Left lung (tissue), 14 donors: ENCODE measurements at places on chromosomes 12 and 14. TPM values are rescaled to one million over a fixed set of nuclear protein-coding genes. Genes with fewer than 3 reads are reported as not detected.

GRCh38 chr14:65421201-65421981 lies 8.9 kb downstream of the FUT8 start:
- H3K27me3 ChIP-seq: no peaks in the 10 kb centered on the region
- H3K36me3 ChIP-seq: no peaks in the 10 kb centered on the region
- H3K4me3 ChIP-seq: no peak overlapping the region

DNA sequence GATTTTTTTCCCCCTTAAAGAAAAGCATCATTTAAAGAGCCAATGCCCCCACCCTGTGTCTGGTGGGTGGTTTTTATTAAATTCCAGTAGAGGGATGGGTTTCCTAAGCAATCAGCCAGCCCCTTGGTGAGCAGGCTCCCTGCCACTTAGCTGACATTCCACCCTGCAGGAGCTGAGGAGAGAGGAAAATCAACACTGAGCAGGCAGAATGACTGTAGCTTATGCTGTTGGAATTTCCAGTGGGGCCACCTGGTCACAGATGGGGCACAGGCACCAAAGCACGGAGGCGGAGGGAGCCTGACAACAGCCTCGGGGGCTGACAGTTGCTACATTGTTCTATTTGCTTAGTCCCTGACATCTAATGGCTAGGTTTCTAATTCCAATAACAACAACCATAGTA lies 127.7 kb downstream of the TMEM30B start:
- no peaks in the 10 kb centered on the region for H3K36me3 ChIP-seq
- no peak overlapping the region for H3K4me3 ChIP-seq
- H3K27me3 ChIP-seq: no peaks in the 10 kb centered on the region
- no peak overlapping the region for H3K27ac ChIP-seq

ERP27 gene
- 16.2 TPM for total RNA-seq

DNA sequence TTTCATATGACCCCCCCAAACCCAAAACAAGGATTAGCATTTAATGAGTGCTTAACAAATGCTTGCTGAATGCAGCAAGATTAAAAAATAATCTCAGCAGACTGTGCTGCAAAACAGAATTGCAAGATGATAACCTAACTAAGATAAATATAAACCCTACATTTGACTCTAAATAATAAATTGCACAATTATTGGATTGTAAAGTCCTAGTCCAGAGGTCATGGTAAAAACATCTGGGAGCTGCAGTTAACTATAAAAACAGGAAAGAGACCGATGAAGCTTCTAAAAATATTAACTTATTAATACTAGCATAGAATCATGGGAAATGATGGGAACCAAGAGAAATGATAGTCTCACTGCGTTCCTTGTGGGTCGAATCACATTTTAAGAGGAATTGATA lies 37.2 kb downstream of the TSHR start:
- no peak overlapping the region for H3K4me3 ChIP-seq
- no peak overlapping the region for H3K27ac ChIP-seq
- H3K27me3 ChIP-seq: peaks cover 9% of the 10 kb centered on the region
- no peaks in the 10 kb centered on the region for H3K4me1 ChIP-seq

CPNE6 gene
- not detected for total RNA-seq

WSCD2 gene
- total RNA-seq: 0.29 TPM

GRCh38 chr12:57898308-57898970 lies 42.9 kb upstream of the ATP23 start:
- H3K4me1 ChIP-seq: peaks cover 53% of the 10 kb centered on the region
- H3K4me3 ChIP-seq: no peak overlapping the region
- H3K36me3 ChIP-seq: no peaks in the 10 kb centered on the region
- DNase-seq: no peak
- H3K27ac ChIP-seq: peak overlapping the region; percentile 96

ACOT4 gene
- 2.7 TPM for total RNA-seq

DNA sequence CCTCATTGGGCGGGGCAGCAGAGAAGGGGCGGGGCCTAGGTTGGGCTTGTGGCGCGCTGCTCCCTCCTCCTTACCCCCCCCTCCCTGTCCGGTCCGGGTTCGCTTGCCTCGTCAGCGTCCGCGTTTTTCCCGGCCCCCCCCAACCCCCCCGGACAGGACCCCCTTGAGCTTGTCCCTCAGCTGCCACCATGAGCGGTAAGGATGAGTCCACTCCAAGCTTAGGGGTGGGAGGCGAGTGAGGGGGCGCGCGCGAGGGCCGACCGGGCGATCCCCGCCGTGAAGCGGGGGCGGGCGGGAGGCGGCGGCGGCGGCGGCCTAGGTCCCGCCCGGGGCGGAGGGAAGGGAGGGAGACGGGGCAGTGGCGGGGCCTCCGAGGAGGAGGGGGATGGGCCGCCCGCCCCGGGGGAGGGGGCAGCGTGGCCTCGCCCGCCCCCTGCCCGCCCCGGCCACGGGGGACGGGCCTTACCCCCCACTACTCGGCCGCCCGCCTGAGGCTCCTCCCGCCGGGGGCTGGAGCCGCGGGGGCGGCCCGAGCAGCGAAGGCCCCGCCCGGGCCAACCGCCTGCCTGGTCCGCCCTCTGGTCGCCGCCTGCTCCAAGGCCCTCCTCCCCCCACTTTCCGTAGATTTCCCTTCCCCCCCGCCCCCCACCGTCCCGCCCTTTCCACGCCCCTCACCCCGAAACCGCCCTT lies at the start of gene SP1:
TSS of gene SP1 (plus strand) at position 73 of the 690 bp plus-strand sequence. CDS start at position 189, 116 bp downstream.
- H3K4me3 ChIP-seq: peak within 1 kb of the TSS; percentile 40
- H3K36me3 ChIP-seq: peaks cover 35% of the 10 kb centered on the region
- H3K4me1 ChIP-seq: peaks cover 47% of the 10 kb centered on the region
- no peaks in the 10 kb centered on the region for H3K27me3 ChIP-seq
- H3K27ac ChIP-seq: peak within 1 kb of the TSS; percentile 97
- DNase-seq: peak; percentile 96

- H3K27me3 ChIP-seq: no peaks in the 10 kb centered on the region
- no peak overlapping the region for H3K27ac ChIP-seq
- H3K4me3 ChIP-seq: no peak overlapping the region
- DNase-seq: no peak
- no peaks in the 10 kb centered on the region for H3K36me3 ChIP-seq
- H3K4me1 ChIP-seq: no peaks in the 10 kb centered on the region
Measured at GRCh38 chr12:125549836-125550235, 484.6 kb downstream of the AACS start.

TMEM229B gene
- total RNA-seq: 3.1 TPM

ABCD2 gene
- 0.52 TPM for total RNA-seq

- no peaks in the 10 kb centered on the region for H3K4me1 ChIP-seq
- no peaks in the 10 kb centered on the region for H3K27me3 ChIP-seq
- no peaks in the 10 kb centered on the region for H3K36me3 ChIP-seq
Measured at GRCh38 chr12:41277100-41277945, 89.2 kb downstream of the PDZRN4 start.

- peak within 1 kb of the TSS; percentile 3 for H3K27ac ChIP-seq
- H3K4me1 ChIP-seq: peaks cover 25% of the 10 kb centered on the region
- no peaks in the 10 kb centered on the region for H3K36me3 ChIP-seq
- DNase-seq: peak; percentile 97
Measured at GRCh38 chr12:130838951-130839769, at the start of gene STX2. Gene STX2, minus strand, starts transcription at chr12:130839250. Its CDS starts 151 bp downstream, at chr12:130839099.

PRB3 gene
- not detected for total RNA-seq

GRCh38 chr12:123659996-123660727 lies 10.8 kb upstream of the TCTN2 start:
- H3K27ac ChIP-seq: peak overlapping the region; percentile 40
- H3K36me3 ChIP-seq: no peaks in the 10 kb centered on the region
- H3K4me3 ChIP-seq: no peak overlapping the region
- H3K27me3 ChIP-seq: no peaks in the 10 kb centered on the region
- no peak for DNase-seq
- H3K4me1 ChIP-seq: no peaks in the 10 kb centered on the region

GRCh38 chr12:43145481-43145880 lies 406.5 kb downstream of the ADAMTS20 start:
- no peak for DNase-seq
- no peaks in the 10 kb centered on the region for H3K27me3 ChIP-seq
- H3K36me3 ChIP-seq: no peaks in the 10 kb centered on the region
- H3K4me1 ChIP-seq: no peaks in the 10 kb centered on the region

DNA sequence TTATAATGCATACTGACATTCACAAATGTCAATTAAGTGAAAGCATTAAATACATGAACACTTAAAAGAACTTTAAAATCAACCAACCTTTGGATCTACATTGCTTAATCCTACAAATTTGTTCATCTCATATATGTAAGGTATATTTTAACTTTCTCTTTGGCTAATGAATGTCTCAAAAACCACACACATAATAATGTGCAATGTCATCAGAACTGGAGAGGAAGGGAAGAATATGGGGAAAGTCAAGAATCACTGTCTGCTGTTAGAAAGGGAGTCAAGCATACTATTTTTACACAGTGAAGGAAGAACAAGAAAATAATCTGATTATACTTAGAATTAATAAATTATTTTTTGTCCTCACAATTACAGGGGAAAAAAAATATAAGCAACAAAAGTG lies 4.9 kb downstream of the GMFB start:
- no peak for DNase-seq
- no peak overlapping the region for H3K27ac ChIP-seq
- peaks cover 10% of the 10 kb centered on the region for H3K4me1 ChIP-seq
- H3K27me3 ChIP-seq: no peaks in the 10 kb centered on the region
- no peak overlapping the region for H3K4me3 ChIP-seq

DNA sequence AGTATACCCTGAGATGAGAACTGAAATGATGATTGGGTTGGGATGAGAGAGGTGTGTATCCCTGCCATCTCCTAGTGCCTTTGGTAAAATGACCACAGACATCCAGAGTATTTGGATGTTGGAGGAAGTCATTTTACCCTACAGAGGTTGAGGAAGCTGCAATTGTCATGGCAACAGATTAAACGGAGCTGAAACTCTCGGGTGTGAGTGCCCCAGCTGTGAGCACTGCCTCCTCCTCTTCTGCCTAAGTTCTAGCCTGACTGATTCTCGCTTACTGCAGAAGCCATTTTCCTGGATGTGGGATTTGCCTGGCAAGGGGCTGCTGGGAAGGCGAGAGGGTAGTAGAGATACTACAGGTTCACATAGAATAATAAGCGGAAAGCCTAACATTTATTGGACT lies 10.3 kb upstream of the PPP4R4 start:
- no peaks in the 10 kb centered on the region for H3K27me3 ChIP-seq
- peaks cover 17% of the 10 kb centered on the region for H3K4me1 ChIP-seq
- no peaks in the 10 kb centered on the region for H3K36me3 ChIP-seq
- no peak for DNase-seq
- H3K4me3 ChIP-seq: no peak overlapping the region

- no peaks in the 10 kb centered on the region for H3K4me1 ChIP-seq
- no peak overlapping the region for H3K4me3 ChIP-seq
- no peaks in the 10 kb centered on the region for H3K36me3 ChIP-seq
- H3K27ac ChIP-seq: no peak overlapping the region
- no peak for DNase-seq
- H3K27me3 ChIP-seq: no peaks in the 10 kb centered on the region
Measured at GRCh38 chr12:107159384-107159900, 66.1 kb upstream of the CRY1 start.

GRCh38 chr12:3770891-3771290 lies 18.0 kb upstream of the CRACR2A start:
- H3K36me3 ChIP-seq: no peaks in the 10 kb centered on the region
- no peak overlapping the region for H3K27ac ChIP-seq
- H3K4me3 ChIP-seq: no peak overlapping the region
